ENCODE measurements at places on chromosomes 4 and X.

DNA sequence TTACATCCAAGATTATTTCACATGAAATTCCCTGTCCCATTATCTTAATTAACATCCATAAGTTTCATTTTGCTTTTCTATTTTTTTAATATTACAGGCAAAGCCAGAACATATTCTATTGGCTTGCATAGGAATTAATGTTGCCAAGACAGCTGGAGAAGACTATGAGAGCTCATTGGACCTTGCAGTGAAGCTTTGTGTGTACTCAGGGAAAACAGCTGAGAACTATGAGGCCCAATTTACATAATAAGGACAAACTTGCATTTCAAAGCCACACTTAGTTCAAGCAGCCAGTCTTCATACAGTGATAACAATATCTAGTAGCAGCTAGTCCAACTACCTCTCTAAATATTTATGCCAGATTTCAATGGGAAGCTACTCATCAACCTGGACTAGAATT is 134.4 kb downstream of the DDX53 start:
- DNase-seq: no peak

- DNase-seq: no peak
Observed at GRCh38 chrX:39456894-39457604, 640.7 kb downstream of the BCOR start.

DNA sequence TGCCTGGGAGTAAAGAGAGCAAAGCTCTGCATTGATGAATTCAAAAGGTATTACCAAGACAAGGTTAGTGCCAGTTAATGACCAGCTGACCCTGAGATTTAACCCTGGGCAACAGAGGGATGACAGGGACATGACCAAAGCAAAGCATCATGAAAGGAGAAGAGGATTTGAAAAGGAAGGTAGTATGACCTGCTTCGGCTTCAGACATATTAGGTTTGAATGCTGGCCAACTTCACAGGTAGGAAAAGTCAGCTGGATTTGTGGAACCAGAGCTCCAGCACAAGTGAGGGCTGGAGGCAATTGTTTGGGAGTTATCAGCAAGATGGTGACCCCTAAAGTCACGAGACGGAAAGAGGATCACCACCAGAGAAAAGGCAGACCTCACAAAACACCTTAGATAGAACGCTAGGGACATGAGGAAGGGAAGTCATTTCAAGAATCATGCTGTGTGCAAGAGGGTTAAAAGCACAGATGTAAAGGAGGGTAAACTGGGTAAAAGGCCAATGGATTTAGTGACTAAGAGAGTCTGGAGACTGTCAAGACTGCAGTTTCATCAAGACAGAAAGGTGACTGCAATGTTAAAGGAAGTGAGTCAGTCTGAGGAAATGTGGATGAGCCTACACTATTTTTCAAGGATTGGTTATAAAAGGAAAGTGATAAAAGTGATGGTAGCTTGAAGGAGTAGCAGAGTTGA is 45.6 kb downstream of the SH3RF1 start:
- DNase-seq: peak; percentile 90

- peak; percentile 56 for DNase-seq
Observed at GRCh38 chrX:18574591-18574990, 97.3 kb downstream of the RS1 start.

DNA sequence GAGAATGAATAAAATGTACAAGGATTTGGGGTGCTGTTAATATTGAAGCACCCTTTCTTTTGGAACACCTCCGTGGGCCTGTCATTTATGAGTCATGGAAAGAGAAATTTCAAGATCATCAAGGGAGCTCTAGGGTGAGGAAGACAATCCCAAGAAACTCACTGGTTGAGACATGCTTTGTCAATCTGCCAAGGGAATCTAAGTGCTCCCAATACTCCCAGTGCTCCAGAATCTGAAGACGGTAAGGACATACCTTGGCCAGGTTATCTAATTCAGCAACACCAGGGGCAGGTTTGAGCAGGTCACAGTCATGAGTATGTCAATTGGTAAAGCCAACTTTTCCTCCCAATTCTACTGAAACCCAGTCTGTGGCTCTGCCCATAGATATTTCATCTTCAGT is 556.4 kb upstream of the CPEB2 start:
- no peak for DNase-seq

- no peak for DNase-seq
Observed at GRCh38 chr4:37763831-37764230, 62.7 kb upstream of the PGM2 start.

DNA sequence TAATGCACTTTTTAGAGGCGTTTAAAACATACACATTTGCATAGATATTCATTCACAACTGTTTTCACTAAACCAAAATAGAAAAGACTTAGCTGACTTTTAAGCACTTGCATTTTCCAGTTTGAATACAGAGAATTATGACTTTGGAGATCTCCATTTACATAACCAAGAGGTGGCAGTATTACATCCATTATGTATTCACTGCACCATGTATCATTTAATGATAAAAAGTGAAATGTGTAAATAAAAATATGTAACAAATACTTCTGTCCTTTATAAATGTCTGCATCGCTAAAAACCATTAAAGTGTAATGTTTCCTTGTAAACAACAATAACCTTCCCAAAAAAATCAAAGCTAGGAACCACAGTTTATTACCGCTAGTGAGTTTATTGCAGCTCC is 413.2 kb downstream of the FGF13 start:
- no peak for DNase-seq

GRCh38 chrX:72254816-72255215 is 16.0 kb upstream of the ERCC6L start:
- DNase-seq: no peak

DNA sequence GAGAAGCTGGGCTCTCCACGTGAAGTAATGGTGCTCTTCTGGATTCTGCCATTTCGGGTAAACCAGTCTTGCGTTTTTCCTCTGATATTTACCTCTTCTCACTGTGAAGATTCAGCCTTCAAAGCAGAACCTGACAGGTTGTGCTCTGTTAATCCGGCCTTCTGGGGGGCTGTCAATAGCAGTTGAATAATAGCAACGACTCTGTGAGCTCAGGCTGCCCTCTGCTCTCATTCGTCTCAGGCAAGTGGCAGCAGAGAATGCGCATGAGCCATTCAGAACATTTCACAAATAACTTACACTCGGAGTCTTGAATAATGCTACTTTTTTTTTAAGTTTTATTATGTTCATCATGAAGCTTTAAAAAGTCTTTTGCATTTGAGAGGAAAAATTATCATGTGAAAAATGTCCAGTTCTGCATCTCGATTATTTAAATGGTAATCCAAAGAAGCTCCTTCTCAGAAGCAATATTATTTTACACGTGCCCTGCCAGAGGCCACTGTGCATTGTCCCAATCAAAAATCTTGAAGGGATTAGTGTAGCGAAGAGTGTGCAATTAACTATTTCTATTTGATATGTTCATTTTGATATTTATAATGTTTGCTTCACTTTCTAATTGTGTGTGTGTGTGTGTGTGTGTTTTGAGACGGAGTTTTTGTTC is 354.2 kb upstream of the FAT1 start:
- DNase-seq: no peak

GRCh38 chr4:41935652-41936021 is 408 bp downstream of the TMEM33 start:
- DNase-seq: no peak

- no peak for DNase-seq
Observed at GRCh38 chr4:170242471-170242870, 152.7 kb upstream of the AADAT start.

DNA sequence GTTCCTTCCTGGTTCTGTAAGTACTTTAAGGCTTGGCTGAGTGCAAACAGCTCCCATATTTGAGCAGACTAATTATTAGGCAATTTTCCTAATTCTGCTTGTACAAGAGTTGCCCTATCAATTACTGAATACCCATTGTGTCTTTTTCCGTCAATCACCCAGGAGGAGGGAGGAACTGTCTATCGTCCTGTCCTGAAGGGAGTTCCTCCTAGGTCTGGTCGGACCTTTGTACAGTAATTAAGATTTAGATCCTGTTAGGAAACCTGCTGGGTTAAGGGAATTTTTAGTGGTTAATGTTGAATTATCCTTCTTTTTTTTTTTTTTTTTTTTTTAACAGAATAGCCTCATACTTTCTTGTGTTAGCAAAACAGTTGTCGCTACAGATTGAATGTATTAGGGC is 130.1 kb downstream of the KDM6A start:
- DNase-seq: no peak

GRCh38 chr4:88744609-88745008 is 47.0 kb upstream of the NAP1L5 start:
- DNase-seq: no peak

DNA sequence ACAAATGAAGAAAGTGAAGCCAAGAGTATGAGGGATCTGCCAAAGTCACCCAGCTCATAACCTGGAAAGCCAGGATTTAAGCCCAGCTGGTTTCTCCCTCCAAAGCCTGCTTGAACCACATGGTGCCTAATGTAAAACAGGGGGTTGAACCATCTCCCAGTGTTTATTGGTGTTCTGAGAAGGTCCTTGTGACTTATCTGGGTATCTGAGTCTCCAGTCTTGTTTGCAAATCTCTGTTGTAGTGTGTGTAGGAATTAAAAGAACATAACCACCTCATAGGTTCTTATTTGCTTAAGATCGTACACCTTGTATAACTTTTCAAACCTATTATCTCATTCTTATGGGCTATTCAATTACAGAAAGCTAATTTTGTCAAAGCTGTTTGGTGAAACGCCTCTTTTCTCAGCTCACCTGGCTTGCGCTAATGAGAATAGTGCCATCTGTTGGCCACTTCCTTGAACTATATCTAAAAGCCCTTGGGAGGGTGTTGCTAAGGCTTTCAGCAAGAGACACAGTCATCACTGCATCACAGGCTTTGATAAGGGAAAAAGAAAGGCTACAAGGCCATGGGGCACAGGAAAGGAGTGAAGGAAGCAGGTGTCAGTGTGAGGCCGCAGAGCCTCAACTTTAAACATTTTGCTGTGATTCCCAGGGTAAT is 34.0 kb downstream of the ETDB start:
- peak; percentile 42 for DNase-seq

DNA sequence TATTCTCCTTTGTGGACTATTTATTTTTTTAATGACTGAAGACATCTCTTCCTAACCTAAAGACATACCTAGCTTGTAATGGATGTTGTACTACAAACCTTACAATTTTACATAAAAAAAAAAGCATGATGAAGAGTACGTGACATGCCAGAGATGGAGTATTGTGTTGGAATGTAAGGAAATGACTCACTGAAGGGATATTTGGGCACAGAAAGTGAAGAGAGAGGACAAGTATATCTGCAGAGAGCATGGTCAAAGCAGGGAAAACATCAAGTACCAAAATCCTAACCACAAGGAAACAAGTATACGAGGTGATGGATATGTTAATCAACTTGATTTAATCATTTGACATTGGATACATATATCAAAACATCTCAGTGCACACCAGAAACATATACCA is 1051.4 kb upstream of the PRKX start:
- DNase-seq: no peak

DNA sequence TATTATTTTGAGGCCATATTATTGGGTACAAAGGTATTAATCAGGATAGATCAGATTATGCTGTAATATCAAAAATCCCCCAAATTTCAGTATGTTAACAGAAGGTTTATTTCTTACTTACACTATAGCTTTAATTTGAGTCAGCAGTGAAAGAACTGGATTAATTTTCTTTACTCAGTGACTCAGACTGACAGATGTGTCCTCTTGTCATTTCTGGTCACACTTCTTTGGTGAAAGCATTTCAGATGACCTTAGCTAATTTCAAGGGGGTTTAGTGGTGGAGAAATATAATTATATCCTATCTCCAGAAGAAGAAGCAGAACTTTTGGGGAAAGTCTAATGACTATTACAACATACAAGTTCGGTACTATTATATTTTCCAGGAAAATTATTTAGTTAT is 12.4 kb downstream of the DDIT4L start:
- no peak for DNase-seq

GRCh38 chr4:10333942-10334341 is 123.3 kb downstream of the ZNF518B start:
- DNase-seq: no peak

- DNase-seq: no peak
Observed at GRCh38 chr4:14644580-14645282, 357.6 kb upstream of the CPEB2 start.

- no peak for DNase-seq
Observed at GRCh38 chrX:18676050-18676449, 4.1 kb upstream of the RS1 start.

GRCh38 chr4:101527188-101527587 is 179.9 kb upstream of the PPP3CA start:
- no peak for DNase-seq

Data from stromal cell of bone marrow (primary cell).